ENCODE measurements at places on chromosomes 11 and 22.

DNA sequence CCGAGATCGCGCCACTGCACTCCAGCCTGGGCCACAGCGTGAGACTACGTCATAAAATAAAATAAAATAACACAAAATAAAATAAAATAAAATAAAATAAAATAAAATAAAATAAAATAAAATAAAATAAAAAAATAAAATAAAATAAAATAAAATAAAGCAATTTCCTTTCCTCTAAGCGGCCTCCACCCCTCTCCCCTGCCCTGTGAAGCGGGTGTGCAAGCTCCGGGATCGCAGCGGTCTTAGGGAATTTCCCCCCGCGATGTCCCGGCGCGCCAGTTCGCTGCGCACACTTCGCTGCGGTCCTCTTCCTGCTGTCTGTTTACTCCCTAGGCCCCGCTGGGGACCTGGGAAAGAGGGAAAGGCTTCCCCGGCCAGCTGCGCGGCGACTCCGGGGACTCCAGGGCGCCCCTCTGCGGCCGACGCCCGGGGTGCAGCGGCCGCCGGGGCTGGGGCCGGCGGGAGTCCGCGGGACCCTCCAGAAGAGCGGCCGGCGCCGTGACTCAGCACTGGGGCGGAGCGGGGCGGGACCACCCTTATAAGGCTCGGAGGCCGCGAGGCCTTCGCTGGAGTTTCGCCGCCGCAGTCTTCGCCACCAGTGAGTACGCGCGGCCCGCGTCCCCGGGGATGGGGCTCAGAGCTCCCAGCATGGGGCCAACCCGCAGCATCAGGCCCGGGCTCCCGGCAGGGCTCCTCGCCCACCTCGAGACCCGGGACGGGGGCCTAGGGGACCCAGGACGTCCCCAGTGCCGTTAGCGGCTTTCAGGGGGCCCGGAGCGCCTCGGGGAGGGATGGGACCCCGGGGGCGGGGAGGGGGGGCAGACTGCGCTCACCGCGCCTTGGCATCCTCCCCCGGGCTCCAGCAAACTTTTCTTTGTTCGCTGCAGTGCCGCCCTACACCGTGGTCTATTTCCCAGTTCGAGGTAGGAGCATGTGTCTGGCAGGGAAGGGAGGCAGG is at the start of gene GSTP1:
GSTP1 (plus strand) TSS at position 566 of the 958 bp plus-strand sequence; CDS start at position 598, 32 bp downstream.
- no peak for DNase-seq

DNA sequence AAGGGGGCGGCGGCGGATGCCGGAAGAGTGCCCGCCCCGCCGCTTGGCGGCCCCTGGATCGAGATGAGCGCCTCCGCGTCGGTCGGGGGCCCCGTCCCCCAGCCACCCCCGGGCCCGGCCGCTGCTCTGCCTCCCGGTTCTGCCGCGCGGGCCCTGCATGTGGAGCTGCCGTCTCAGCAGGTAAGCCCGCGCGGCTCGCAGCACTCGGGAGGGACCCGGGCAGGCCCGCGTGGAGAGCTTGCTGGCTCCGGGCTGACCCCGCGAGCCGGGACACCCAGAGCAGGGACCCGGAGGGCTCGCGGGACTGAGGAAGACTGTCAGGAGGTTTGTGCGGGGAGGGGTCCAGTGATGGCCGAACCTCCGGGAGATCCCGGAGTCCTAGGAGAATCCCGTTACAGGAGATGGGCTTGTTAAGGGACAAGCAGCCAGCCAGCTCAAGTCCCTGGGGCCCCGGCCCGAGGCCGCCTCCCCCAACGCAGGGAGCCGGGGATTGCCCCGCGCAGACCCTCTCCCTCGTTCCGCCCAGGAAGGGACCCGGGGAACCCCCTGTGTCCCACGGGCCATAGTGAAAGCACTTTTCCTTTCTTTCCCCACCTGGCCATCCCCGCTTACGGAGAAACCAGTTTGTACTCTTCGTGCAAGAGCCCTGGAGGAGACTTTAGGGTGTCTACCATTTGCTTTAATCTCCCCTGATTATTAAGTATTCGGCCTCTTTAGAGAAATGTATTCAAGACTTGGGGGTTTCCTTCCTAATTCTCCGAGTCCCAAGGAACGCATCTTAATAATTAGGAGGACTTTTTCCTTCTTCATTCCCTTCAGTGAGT is 547 bp downstream of the UVRAG start:
- DNase-seq, result peak; percentile 34

GRCh38 chr11:126878913-126879482 is 121.6 kb downstream of the KIRREL3 start:
- DNase-seq, result no peak

GRCh38 chr22:45537734-45538181 is 35.1 kb downstream of the FBLN1 start:
- no peak for DNase-seq

DNA sequence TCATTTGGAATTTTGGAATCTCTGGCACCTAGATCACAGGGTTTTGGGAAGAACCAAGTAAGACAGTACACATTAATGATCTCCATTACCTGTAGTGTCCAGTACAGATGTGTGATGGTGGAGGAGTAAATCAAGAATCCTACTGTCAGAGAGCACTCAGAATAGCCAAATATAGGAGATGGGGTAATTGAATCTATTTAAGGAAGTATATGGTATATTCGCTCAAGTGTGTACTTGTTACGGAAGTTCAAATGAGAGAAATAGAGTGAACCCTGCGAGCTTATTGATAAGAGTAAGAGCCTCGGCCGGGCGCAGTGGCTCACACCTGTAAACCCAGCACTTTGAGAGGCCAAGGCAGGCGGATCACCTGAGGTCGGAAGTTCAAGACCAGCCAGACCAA is 2.2 kb downstream of the SPCS2 start:
- DNase-seq, result no peak

- DNase-seq, result no peak
Measured at GRCh38 chr11:61630089-61630488, 49.2 kb upstream of the SYT7 start.

DNA sequence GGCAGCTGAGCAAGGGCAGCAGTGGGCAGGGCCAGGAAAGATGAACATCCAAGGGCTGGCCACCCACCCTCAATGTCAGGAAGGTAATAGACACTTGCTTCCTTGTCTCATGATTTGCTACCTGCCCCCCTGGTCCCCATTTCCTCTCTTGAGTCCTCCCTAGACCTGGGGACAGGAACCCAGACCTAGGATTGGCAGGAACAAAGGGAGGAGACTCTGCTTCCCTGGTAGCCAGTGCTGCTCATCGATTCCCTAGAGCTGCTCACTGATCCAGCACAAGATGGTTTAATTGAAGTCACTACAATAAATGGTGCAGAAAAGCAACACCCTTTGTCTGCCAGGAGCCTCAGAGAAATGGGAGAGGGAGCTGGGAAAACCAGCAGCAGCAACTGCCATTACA is 67.8 kb upstream of the CHST1 start:
- DNase-seq, result no peak

DNA sequence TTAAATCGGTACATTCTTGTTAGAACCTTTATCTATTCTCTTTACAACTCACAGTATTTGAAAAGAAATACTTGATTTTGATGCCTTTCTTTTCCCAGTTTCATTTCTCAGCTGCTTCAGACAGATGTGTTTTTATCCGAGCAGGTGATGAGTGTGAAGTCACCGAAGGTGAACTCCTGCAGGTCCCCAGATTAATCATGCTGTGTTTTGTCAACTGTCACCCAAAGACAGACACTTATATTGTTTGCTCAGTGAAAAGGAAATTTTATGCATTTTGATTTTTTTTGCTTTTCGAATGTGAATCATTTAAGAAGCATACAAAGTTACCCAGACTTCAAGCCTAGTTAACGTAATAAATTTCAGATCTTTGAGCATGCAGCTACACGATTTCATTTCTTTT is 7.8 kb upstream of the TMPRSS13 start:
- no peak for DNase-seq

DNA sequence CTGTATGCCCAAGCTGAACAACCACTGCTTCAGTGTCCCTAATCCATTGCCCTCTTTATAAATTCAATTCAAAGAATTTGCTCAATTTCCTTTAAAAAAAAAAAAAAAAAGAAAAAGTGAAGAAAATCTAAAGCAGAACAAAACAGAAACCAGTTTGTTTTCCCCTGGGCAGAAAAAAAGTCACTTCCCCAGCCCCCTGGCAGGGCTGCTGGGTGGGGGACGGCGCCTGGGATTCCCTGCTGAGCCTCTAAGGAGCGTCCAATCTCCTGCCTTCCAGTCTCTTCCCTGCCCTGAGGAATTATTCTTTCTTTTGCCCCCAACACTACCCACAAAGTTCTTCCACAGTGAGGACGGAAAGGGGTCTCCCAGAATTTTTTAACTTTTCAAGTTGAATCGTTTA is 23.9 kb downstream of the DKK3 start:
- DNase-seq, result no peak

DNA sequence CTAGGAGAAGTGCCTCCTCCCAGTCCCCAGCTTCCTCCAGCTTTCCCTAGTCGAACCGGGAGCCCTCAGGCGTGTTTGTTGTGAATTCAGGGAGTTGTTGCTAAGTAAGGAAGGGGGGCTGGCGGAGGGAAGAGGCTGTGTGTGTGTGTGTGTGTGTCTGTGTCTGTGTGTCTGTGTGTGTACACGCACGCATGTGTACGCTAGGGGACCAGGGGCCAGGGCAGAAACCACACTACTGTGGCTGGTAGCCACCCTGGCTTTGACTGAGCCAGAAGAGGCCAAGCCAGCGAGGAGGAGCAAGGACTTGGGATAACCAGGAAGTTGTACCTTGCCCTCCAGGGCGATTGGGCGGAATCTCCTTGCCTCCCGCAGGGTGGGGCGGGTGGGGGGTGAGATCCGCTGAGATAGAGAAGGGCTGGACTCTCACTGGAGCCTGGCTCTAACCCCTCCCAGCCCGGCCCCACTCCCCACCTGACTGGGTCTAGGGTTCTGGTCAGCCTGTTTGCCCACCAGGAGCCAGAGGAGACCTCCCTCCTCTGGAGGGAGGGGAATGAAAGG is 7.5 kb downstream of the BCL9L start:
- no peak for DNase-seq

GRCh38 chr11:11514246-11514645 is 107.6 kb downstream of the GALNT18 start:
- no peak for DNase-seq

DNA sequence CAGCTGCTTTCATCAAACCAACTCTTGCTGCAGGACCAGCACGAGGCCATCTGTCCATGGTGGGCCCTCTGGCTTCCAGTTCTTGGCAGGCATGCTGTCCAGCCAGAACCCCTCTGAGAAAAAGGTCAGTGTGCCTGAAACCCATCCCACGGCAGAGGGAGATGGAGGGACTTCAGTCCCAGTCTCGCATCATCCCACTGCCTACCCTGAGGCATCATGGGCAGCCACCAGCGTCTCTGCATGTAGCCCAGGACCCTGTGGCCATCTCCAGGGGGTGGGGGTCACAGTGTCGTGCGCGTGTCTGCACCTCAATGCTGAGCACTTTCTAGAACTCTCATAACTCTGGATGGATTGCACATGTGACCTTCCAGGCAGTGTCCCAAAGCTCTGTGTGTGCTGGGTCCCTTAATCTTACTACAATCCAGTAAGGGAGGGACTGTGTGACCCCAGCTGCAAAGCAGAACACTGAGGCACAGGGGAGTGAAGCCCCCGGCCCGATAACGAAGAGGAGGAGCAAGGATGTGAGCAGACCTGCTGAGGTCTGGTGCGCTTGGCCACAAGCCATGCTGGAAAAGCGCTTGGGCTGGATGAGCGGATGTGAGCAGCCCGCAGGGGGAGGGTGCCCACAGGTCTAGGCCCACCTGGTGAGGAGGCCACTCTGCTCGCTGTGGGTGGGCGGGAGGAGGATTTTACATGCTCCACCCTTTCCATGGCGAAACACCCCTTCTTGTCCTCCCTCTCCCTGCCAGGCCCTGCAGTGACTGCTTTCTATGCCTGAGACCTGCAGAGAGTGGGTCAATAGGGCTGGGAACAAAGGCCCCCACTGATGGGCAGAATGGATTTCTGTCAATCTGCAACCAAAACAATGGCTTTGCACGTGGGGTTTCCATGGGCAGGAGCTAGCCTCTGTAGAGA is 1401.0 kb downstream of the BRD1 start:
- DNase-seq, result no peak

- DNase-seq, result no peak
Measured at GRCh38 chr11:57477507-57478189, 17.3 kb downstream of the RTN4RL2 start.

DNA sequence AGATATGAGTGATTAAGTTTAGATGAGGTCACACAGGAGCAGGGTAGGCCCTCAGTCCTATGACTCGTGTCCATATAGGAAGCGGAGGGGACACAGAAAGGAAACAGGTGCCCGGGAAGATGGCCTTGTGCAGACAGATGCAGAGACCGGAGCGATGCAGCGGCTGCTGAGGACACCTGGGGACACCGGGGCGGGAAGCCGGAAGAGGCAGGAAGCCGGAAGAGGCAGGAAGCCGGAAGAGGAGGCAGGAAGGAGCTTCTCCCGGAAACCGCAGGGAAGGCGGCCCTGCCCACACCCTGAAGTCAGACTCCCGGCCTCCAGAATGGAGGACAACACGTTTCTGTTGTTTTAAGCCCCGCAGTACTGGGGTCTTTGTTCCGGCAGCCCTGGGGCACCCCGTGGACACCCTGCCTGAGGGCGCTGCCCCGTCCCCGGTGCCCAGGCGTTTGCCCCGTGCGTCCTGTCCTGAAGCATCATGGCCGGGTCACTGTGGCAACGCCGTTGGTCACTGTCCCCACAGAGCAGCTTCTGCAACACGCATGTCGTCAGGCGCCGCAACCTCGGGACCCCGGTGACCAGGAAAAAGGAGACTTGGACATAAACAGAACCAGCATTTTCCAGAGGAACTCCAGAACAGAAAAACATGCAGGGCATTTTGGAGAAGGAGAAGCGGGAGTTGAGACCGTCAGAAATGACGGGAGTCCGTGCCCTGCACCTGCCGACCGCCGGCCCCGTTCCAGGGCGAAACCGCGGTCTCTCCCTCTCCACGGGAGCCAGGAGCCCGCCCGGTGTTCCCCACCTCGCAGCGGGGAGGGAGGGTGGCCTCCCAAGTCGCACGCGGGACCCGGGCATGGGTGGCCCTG is 103.4 kb downstream of the BRD1 start:
- DNase-seq, result no peak

- DNase-seq, result no peak
Measured at GRCh38 chr22:44371741-44372525, 59.2 kb upstream of the SHISAL1 start.

DNA sequence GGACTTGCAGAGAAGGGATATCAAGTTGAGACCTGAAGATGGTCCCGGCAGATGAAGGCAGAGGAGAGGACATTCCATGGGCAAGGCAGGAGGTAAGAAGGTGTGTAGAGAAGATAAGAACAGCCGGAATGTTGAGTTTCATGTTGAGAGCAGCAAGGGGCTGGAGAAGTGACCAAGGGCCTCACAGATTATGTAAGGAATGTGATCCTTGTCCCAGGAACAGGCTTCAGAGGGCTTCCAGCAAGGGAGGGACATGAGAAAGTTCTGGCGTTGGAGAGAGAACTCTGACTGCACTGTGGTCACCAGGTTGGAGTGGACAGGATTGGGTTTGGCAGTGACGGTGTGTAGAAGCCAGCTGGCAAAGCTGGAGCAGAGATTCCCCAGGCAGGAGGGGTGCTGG is 27.6 kb upstream of the PPFIA1 start:
- no peak for DNase-seq

DNA sequence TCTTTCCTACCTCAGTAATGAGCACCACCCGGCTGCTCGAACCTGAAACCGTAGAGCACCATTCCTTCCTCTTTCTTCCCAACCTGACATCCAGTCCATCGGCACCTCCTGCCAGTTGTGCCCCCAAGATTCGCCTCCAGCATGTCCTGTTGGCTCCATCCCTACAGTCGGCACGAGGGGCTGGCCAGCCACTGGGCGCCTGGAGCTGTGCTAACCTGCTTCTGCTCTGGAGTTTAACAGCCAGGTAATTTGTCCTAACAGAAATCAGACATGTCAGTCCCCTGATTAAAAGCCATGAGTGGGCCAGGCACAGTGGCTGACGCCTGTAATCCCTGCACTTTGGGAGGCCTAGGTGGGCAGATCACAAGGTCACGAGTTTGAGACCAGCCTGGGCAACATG is 16.8 kb downstream of the FDX1 start:
- DNase-seq, result no peak

Measured in cortex of kidney (tissue), 1 donor.